ENCODE measurements at places on chromosomes 1 and 21. TPM values are rescaled to one million over a fixed set of nuclear protein-coding genes. Genes with fewer than 3 reads are reported as not detected.

MKNK1 gene
- 46.7 TPM for total RNA-seq

RNU1-2 gene
- total RNA-seq, result 1,745 TPM

DNA sequence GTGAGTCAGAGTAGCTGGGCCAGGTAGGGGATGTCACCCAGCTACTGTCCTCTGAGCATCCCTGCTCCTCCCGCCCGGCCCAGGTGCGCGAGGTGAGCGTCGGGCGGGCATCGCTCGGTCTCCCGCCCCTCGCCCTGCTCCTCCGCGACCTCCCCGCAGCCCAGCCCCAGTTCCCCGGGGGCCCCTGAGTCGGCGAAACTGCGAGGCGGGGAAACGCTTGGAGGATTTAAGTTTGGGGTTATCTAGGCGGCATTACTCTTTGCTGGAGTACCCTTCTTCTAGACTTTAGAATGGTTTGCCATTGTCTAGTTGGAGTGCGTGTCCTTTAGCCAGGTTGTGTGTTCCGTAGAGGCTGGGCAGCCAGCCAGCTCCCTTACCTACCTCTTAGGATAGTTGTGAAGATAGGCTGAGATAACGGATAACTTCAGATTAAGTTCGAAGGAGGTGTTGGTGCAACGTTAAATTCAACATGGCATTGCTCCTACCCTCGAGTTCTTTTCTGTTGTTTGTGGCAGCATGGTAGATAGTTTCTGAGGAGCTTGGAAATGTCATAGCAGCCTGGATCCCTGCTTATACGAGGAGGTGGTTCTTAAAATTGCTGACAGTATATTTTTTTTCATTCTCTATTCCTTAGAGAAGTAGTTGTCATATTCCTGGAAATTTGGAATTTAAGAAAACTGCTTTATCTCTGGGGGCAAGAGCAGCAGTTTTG is 697 bp downstream of the AGO3 start:
- no peak for DNase-seq

DNA sequence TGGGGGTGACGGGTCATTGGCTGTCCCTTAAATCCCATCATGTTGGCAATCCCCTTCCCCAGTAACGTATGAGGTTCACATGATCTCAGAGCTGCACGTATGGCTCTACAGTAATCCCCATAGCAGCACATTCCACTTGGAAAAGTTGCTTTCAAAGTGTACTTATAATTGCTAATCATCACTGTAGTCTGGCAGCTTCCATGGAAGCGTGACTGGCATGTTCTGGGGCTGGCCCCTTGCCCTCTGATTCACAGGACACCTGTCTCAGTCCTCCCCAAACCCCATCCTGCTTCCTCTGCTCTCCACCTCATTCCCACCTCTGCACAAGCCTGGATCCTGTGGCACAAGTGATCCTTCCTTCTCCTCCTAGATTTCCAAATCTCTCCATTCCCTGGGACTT is 102.2 kb downstream of the TSEN15 start:
- DNase-seq, result no peak

GRCh38 chr1:25615563-25616094 is 962 bp upstream of the MAN1C1 start:
- no peak for DNase-seq

DNA sequence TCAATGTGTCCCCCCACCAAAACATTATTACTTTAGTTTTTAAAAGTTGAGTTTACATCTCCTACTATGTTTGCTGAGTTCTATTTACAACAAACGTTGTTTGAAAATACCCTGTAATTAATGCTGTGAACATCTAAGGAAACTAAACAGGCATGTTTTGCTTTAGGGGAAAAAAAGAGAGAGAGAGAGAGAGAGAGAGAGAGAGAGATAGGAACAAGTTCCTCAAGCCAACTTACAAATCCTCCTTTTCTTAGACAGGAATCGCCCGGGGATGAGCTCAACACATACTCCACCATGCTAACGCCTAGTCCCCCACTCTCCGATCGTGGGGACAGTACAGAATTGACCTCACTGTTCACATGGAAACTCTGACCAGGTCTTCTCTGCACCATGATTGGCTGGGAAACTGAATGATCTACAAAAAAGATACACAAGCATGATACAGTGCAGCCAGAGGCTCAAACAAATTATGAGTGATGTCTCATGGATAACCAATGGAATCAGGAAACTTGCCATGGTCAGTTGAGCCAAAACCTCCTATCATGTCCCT is 59.8 kb downstream of the PUM1 start:
- DNase-seq, result no peak

GRCh38 chr1:48329486-48329885 is 107.0 kb downstream of the SLC5A9 start:
- no peak for DNase-seq

DNA sequence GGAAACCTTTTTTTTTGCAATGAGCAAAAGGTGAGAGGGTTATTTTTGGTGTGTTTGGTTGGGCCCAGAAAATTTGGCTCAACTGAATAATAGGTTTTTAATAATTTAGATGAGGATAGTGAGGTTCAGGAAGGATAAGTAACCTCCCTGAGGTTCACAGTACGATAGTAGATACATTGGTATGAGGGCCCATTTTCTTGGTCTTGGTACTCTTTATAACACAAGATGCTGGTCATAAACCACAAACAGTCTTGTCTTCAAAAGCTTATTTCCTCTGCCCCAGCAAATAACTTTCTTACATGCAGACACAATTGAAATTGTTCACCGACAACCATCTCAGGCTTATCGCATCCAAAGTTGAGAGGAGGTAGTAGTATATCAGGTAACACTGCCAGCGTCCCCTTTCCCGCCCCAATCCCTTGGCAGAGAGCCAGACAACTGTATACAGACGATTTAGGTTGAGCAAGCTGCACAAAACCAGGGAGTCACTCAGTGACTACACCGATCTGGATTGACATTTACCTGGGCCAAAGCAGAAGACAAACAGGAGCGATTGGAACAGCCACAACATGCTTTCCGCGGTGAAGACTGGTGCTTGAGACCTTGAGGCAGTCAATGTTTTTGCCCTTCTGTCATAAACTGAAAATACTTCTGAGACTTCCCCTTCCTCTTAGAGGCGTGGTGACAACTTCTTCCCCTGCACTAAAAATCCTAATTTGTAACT is at the start of gene SLAMF6:
TSS of gene SLAMF6 (minus strand) at position 634 of the 724 bp plus-strand sequence. CDS start at position 571, 63 bp downstream.
- DNase-seq, result no peak

DNA sequence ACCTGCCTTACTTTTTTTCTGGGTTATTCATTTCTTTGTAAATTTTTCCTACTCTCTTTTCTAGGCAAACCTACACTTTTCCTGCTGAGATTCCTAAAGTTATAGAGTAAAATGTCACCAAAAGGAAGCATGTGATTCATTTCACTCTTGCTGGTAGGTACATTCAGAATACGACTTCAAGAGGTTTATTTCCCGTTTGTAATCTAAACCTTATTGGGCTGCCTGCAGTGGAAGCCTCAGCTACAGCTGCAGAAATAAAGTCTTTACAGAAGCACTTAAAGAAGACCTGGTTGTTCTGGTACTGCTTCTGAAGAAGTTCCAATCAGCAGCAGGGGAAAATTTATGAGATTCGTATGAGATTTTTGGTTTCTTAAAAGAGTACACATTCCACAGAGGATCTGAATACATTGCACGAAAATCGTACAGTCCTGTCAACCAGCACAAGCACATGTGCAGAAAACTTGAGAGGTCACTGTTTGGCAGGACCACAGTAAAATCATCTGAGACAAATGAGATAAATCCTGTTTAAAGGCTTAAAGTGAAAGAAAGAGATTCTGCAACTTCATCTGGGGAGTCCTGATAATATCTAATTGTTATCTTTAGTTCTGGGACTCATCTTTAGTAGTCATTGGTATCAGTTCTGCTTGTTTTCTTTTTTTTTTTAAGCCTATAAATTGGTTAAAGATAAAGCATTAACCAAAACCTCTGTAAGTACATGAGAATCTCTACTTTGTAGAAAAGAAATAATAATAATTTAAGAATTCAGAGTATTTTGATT is 109.9 kb upstream of the ADGRL2 start:
- no peak for DNase-seq

DNA sequence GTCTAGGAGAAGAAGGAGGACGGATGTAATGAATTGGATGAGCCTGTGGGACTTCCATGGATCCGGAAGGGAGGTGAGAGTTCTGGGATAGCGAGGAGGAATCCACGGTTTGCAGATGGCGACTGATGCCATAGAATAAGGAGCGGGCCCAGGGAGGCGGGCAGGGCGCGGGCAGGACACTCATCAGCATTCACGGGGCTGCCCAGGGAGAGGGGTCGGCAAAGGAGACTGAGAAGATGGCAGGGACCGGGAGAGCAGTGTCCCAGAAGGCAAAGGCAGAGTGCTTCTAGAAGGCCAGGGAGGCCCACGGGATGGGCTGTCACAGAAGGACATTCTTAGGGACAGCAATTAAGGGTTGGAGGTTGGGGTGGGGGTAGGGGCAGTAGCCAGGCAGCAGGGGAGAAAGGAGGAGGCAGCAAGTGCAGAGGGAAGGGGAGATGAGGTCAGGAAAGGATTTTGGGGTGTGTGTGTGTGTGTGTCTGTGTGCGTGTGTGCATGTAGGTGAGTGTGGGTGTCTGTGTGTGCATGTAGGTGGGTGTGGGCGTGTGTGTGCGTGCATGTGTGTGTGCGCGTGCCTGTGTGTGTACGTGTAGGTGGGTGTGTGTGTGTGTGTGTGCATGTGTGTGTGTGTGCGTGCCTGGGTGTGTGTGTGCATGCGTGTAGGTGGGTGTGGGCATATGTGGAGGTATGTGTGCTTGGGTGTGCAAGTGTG is 1.1 kb upstream of the COL8A2 start:
- DNase-seq, result no peak

GRCh38 chr1:44786138-44786840 is 1.7 kb downstream of the BEST4 start:
- DNase-seq, result peak; percentile 72
